ENCODE measurements at places on chromosomes 2 and 18. TPM values are rescaled to one million over a fixed set of nuclear protein-coding genes. Genes with fewer than 3 reads are reported as not detected.

POTEJ gene
- total RNA-seq, result not detected

BBS5 gene
- 2.3 TPM for total RNA-seq

MAIP1 gene
- 26.2 TPM for total RNA-seq

HAAO gene
- total RNA-seq, result 1.2 TPM

ATP8B1 gene
- total RNA-seq, result 48.8 TPM

AGAP1 gene
- 17.6 TPM for total RNA-seq

FOXI3 gene
- not detected for total RNA-seq

ZAP70 gene
- total RNA-seq, result not detected

IL1F10 gene
- not detected for total RNA-seq

ATF2 gene
- total RNA-seq, result 77.8 TPM

CFAP65 gene
- total RNA-seq, result not detected

PLEK gene
- not detected for total RNA-seq

KIF5C gene
- 2.1 TPM for total RNA-seq

SP5 gene
- total RNA-seq, result 0.69 TPM

GMCL1 gene
- 22.7 TPM for total RNA-seq

DYNAP gene
- total RNA-seq, result not detected

NPHP1 gene
- 6.9 TPM for total RNA-seq

IFIH1 gene
- 16.1 TPM for total RNA-seq

IL36G gene
- not detected for total RNA-seq

DSEL gene
- total RNA-seq, result 10.7 TPM

AGXT gene
- total RNA-seq, result not detected

EIF5B gene
- total RNA-seq, result 118 TPM

PKP4 gene
- total RNA-seq, result 45.3 TPM

TET3 gene
- 8.7 TPM for total RNA-seq

LDLRAD4 gene
- total RNA-seq, result 0.87 TPM

LRATD1 gene
- total RNA-seq, result 13.4 TPM

BCL2 gene
- 6.3 TPM for total RNA-seq

RNF152 gene
- 3.3 TPM for total RNA-seq

FER1L5 gene
- total RNA-seq, result under 0.01 TPM

OST4 gene
- total RNA-seq, result 302 TPM

FAM168B gene
- 116 TPM for total RNA-seq

CCDC150 gene
- total RNA-seq, result 3.2 TPM

YIPF4 gene
- 46.0 TPM for total RNA-seq

SEMA4F gene
- total RNA-seq, result 10.6 TPM

IL36RN gene
- 0.69 TPM for total RNA-seq

FRZB gene
- not detected for total RNA-seq

SLC38A11 gene
- total RNA-seq, result 0.69 TPM

CYP26B1 gene
- total RNA-seq, result 0.10 TPM

NPPC gene
- total RNA-seq, result 0.40 TPM

LRRTM4 gene
- total RNA-seq, result not detected

PID1 gene
- 1.0 TPM for total RNA-seq

PTPRN gene
- 0.52 TPM for total RNA-seq

TCF23 gene
- not detected for total RNA-seq

SLC30A3 gene
- not detected for total RNA-seq

CCDC121 gene
- 0.69 TPM for total RNA-seq

GATA6 gene
- total RNA-seq, result 0.35 TPM

Measured in renal cortical epithelial cell (primary cell).